ENCODE measurements at places on chromosomes 5 and 9.

DNA sequence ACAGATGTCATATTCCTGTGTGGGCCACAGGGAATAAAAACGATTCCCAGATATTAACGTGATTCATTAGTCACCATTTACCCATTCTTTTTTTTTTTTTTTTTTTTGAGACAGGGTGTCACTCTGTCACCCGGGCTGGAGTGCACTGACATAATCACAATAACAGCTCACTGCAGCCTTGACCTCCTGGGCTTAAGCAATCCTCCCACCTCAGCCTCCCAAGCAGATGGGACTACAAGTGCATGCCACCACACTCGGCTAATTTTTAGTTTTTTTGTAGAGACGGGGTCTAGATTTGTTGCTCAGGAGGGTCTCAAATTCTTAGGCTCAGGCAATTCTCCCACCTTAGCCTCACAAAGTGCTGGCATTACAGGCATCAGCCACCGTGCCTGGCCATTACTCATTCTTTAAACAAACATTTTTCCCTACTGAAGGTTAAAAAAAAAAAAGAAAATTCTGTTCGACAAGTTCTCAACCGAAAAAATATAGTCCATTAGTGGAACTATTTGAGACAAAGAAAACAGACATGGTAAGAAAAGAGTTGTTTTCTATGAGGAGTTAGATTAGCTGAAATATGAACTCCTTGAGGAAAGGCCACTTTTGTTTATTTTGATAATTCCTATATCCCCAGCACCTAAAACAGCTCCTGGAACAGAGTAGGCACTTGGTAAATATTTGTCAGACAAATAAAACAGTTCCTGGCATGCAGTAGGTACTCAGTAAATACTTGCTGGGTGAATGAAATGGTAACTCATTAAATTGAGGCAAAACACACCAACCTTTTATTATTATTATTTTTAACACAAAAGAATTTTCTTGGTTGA, 32.1 kb upstream of the PDCL start:
- no peak for ATAC-seq

GRCh38 chr9:74846766-74847165, 41.0 kb downstream of the TRPM6 start:
- ATAC-seq: no peak

DNA sequence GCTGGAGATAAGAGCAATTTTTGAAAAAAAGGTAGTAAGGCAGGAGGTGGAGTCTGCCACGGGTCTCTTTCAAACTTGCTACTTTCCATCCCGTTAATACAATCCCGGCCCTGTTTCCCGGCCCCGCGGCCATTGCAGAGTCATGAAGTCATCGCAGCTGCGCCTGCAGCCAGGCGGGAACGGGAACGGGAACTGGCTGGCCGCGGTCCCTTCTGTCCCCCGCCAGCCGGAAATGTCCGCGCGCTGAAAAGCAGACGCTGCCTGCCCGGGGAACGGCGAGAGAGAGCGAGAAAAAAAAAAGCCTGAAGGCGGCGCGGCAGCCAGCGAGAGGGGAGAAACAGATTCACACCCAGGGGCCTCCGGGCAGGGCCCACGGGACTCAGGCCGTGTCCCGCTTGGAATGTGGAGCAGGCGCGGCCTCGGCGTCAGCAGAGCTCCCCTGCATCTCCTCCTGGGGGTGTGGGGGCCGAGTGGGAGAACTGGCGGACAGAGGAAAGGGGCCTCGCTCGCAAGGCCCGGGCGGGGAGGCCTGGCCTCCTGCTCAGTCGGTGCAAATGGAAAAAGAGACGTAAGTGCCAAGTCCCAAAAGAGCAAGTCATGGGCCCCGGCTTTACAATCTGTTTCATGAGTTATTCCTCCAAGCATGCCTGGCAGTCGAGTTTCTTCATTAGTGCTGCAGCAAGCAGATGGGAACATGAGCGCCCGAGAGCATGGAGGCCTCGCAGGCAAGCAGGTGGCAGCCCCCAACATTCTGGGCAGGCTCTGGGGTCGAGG, 201.2 kb upstream of the GAS1 start:
- no peak for ATAC-seq

GRCh38 chr5:89055015-89055694, 172.2 kb upstream of the MEF2C start:
- ATAC-seq: no peak

DNA sequence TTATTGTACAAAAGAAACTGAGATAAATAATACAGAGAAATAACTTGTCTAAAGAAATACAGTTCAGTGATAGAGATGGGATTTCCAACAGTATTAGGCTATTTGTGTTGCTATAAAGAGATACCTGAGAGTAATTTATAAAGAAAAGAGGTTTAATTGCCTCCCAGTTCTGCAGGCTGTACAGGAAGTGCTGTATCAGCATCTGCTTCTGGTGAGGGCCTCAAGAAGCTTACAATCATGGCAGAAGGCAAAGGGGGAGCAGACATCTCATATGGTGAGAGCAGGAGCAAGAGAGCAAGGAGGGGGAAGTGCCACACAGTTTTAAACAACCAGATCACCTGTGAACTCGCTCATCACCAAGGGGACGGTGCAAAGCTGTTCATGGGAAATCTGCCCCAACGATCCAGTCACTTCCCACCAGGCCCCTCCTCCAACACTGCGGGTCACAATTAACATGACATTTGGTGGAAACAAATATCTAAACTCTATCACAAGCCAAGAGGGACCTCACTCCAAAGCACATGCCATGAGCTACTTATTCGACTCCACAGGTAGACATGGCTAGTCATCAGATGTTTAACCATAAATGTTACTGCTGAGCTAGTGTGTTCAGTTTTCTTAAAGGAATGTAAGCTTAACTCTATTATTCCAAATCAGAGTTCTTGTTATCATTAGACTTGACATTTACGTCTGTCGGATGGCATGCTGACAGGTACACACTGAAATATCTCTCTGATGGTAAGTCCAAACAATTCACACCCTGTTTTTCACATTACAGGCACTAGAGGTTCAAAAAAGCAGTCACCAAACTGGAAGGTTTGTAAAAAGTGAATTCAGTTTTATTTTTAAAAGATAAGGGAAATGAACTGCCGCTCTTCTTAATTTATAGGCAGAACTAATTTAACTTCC, 82.2 kb downstream of the AUH start:
- no peak for ATAC-seq

DNA sequence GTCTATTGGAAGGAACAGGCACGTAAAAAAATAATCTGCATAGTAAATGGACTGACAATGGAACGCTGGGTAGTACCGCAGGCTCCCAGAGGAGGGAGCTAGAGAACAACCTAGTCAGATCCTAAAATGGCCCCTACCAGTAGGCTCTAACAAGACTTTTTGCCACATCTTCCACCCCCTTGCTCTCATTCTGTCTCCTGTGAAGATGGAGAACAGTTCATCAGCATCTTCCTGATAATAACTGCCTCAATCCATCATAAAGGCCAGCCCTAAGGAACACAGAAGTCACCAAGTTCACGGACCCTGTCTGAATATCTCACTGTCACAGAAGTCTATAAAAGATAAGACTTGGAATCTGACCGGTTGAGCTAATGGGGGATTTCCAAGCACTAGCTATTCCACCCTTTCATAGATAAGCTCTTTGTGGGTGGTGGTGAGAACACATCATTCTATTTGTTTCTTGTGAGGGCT, 133.4 kb downstream of the SLC1A3 start:
- peak; percentile 41 for ATAC-seq

GRCh38 chr9:20496328-20496727, 126.0 kb downstream of the MLLT3 start:
- ATAC-seq: no peak

GRCh38 chr9:86763791-86764190, 183.5 kb downstream of the GAS1 start:
- no peak for ATAC-seq

GRCh38 chr5:86461169-86461956, 156.4 kb upstream of the COX7C start:
- ATAC-seq: no peak

GRCh38 chr5:80707645-80708044, 52.9 kb upstream of the DHFR start:
- no peak for ATAC-seq

DNA sequence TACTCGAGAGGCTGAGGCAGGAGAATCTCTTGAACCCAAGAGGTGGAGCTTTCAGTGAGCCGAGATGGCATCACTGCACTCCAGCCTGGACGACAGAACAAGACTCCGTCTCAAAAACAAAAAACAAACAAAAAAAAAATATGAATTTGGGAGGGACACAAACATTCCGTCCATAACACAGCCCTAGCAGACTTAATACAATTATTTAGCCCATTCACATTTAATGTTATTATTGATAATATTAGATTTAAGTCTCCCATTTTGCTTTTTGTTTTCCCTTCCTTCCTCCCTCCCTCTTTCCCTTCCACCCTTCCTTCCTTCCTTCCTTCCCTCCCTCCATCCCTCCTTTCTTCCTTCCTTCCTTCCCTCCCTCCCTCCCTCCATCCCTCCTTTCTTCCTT, 4.6 kb upstream of the CCNI2 start:
- ATAC-seq: no peak

All from activated CD4-positive, CD25-positive, alpha-beta regulatory T cell treated with anti-CD3 and anti-CD28 coated beads, Interleukin-2, amount 50 U/mL, for 24 hours (primary cell).